LoVo (cell line): ENCODE measurements at places on chromosomes 1 and 21.

DNA sequence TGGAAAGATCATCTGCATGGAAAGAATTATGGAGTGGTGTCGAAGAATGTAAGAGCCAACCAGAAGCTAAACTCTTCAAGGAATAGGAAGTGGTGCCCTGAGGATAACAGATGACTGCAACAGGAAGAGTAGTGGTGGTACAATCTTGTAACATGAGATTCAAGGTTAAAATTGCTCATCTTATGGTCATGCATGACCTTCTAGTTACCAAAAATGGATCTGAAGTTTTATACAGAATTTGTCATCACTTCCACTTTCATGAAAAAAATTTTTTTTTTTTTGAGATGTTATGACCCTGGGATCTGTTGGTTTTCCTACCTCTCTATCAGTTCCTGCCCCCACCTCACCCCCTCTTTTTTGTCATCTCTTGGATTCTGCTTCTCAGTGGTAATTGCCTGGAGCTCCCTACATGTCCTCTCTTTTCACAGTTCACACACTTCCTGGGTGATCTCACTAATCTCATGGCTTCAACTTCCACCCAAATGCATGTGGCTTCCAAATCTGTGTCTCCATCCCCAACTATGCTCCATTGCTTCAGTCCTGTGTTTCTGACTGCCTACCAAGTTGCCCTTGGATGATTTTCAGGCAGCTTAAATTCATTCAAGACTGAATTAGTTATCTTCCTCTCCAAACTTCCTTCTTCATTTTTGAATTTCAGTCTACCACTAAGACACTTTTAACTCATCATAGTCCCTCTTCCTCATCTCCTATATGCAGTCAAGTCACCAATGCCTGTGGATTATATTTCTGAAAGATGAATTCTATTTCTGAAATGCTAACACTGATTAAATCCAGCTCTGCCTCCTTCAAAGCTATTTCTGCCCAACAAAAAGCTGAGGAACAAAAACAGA, 48.4 kb downstream of the SLAMF6 start:
- no peak for DNase-seq

DNA sequence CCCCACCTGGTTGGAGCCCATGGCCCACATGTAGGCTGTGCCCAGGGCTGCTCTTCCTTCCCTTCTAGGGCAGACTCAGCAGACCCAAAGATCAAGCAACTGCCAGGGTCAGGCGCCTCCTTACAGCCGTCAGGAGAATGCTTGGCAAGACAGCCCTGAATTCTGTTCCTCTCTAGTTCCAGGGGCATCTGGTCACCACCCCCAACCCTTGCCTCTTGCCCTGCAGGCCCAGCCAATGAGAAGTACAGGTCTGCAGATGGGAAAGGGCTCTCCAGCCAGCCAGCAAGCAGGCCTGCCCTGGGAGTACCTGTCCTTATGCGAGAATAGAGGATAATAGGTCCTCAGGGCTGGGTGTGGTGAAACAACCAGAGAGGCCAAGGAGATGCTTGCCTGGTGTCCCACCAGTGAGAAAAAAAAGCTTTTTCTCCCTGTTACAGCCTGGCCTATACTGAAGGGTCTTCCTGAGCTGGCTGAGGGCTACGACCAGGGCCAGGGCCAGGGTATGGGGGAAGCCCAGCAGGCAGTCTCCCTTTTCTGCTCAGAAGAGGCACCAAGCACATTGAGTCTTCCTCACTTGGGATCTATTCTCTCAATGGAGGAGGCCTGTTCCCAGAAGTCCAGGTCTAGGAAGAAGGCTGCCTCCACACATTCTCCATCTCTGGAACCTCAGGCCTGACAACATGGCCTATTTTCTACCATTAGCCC, 31.4 kb downstream of the NAV1 start:
- no peak for DNase-seq

GRCh38 chr1:51878308-51878615, 265 bp downstream of the NRDC start:
- no peak for DNase-seq

- DNase-seq: no peak
Observed at GRCh38 chr21:38243732-38244406, 12.9 kb upstream of the KCNJ15 start.

DNA sequence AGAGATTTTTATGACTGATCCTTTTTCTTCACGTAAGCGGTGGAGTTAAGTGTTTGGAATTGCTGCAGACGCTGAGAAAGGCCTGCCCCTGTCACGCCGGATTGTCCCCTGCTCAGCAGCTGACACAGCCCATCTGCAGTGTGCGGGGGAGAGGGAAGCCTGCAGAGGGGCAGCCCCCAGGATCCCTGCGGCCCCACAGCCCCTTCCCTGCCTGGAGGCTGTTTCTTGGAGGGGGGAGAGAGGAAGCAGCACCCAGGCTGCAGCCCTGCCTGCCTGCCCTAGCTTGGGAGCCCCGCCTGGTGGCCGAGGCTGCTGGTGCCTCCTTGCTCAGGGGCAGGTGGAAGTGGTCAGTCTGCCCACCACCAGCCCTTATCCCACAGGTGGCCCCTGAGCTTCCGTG, 50.7 kb downstream of the PRDM16 start:
- DNase-seq: no peak

DNA sequence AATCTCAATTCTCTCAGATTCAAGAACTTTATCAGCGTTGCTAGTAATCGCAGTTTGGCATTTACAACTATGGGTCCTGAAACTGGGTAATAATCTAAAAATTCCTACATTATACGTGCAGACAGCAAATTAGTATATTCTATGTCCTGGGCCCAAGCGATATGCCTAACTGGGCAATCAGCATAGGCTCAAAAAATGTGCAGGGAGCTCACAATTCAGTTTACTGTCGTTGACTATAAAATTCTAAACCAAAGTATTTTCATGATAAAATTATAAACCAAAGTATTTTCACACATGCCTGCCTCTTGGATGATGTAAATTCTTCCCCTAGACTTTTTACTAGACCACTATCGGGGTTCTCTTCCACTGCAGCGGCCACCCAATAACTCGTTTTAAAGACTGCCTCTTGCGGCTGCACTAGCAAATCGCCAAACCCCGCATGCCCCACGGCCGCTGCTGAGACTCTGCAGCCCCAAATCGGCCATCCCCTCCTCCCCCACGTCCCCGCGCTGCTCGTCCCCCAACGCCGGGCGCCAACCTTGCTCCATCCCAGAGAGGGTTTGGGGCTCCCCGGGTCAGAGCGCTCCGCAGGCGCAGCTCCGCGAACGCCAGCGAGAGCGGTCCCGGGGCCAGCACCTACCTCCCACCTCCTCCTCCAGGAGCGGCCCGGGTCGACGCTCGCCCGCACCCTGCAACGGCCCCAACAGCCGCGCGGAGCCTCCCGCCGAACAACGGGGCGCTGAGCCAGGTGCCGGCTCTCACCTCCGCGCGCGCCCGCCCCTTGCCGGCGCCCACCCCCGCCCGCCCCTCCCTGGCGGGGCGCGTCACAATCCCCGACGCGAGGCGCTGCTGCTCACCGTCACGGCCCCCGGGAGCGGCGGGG, 506 bp downstream of the SSX2IP start:
- DNase-seq: peak; percentile 51

DNA sequence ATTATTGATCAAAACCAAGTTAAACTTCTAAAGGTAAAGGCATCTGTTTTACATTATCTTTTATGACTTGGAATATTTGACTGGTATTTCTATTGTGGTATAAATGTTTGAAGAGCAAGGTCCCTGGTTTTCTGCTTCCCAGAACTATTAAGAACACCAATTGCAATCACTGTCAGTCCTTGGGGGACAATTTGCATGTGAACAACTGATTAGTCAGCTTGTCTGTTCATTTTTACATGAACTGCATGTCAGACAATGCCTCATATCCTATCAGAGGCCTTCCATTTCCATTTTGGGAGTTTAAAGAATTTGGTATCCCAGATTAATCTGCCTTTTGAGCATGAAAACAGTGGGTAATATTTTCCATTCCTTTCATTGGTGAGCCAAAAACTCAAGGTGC, 654.9 kb upstream of the USP24 start:
- DNase-seq: no peak

GRCh38 chr1:100240631-100241030, 9.0 kb downstream of the DBT start:
- DNase-seq: no peak
